ENCODE measurements at places on chromosomes 5 and 9. TPM values are rescaled to one million over a fixed set of nuclear protein-coding genes. Genes with fewer than 3 reads are reported as not detected.

DNA sequence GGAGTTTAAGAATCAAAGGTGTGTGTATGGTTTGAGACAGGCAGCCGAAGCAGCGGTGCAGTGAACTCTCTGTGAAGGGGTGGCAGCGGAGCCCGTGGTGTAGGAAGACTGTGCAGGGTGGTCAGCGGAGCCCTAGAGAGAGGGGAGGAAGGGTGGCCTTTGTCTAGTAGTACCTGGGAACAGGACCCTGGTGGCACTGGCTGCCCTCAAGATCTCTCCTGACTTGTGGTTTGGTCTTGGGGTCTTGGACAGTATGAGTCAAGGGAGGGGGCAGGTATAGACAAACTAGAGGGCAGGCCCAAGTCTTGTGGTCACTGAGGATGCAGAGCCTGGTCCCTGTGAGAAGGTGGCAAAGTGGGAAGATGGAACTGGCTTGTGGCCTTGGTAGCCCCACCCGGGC, 7.1 kb upstream of the NKX2-5 start:
- no peak for DNase-seq

DNA sequence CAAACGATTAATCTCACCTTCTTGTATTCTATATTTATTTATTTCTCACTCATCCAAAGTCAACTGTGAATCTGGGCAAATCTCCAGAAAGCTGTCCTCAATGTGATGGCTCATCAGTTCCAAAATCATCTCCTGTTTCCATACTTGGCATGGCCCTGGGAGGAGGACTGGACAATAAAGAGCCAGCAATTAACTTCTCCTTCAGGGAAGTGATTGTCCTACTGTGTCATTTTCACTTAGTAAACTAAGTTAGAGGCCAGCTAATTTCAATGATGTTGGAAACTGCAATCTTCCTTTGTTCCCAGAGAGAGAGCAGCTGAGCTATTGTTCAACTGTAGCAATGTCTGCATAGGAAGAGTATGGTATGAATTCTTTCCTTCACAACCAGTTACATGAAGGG, 17.5 kb downstream of the CDH12 start:
- no peak for DNase-seq

DNA sequence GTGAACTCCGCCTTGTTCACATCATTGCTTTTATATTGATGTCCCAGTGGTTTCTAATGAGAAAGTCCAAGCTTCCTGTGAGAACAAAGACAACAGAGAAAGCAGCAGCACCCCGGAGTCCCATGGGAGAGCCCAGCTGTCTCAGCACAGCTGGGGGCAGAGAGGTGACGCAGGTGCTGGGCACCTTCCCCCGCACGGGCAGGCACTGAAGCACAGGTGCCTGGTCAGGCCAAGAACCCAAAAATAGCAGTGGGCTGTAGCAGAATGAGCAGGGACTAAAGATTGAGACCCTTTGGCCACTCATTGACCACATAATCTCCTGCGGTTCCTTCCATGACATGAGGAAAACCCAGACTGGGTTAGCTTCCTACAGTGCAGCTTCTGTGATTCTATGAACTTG, 18.8 kb downstream of the SRD5A1 start:
- DNase-seq = no peak

GRCh38 chr5:1318659-1319251, 23.9 kb upstream of the TERT start:
- DNase-seq = no peak

- no peak for DNase-seq
Measured at GRCh38 chr9:113800276-113800675, 75.8 kb upstream of the ZNF618 start.

GRCh38 chr9:89177012-89177943, 1.3 kb downstream of the SHC3 start:
- peak; percentile 65 for DNase-seq

- DNase-seq = no peak
Measured at GRCh38 chr5:135393229-135393628, 5.8 kb downstream of the MACROH2A1 start.

GRCh38 chr5:1975898-1976765, 93.4 kb upstream of the IRX4 start:
- no peak for DNase-seq

DNA sequence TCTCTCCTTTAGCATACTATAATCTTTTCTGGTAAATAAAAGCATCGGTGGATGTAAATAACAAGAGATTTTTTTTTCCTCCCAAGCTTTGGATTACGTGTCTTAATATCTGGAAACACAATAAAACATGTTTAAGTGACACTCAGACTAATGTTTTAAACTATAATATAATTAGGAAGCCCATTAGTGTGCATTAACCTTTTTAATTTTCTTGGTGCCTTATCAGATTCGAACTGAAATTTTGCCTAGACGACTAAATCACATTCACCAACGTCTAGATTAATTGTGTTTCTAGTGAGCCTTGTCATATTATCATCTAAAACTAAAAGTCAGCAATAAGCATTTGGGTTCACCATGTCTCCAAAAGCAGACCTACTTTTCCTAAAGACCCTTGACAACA, 110.2 kb downstream of the CDH6 start:
- DNase-seq = no peak

DNA sequence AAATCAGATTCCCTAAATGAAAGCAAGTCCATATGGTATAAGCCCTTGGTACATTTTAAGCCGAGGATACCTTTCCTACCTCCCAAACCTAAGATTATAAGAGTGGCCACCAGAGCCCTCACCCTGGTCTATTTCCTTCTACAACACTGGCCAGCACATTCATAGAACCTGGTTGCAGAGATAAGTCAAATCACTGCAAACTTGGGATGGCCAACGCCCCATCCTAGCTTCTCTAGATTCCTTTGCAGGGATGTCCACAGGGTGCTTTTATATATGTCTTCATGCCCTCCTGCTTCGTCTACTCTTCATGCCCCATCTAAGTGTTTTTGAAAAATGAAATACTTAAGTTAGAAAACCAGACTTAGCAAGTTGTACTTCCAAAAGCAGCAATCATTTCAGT, 41.8 kb downstream of the SH3RF2 start:
- DNase-seq = no peak

DNA sequence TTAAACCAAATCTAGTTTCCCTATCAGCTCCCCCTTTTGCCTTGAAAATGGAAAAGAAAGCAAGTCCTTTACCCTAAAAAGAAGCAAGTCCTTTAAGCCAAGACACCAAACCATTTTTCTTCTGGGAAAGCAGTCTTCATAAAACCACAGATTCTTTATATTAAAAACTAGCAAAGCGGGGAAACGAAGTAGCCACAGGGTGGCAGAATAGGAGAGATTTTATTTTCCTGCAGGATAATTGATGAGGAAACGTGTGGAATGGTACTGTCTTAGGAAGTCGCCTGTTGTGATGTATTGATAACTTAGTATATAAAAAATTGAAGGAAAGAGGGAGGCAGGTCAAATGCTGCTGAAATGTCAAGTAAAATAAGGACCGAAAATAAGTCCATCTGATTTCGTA, 41.1 kb downstream of the ZNF883 start:
- no peak for DNase-seq

GRCh38 chr9:27791311-27791710, 218.0 kb upstream of the C9orf72 start:
- no peak for DNase-seq

DNA sequence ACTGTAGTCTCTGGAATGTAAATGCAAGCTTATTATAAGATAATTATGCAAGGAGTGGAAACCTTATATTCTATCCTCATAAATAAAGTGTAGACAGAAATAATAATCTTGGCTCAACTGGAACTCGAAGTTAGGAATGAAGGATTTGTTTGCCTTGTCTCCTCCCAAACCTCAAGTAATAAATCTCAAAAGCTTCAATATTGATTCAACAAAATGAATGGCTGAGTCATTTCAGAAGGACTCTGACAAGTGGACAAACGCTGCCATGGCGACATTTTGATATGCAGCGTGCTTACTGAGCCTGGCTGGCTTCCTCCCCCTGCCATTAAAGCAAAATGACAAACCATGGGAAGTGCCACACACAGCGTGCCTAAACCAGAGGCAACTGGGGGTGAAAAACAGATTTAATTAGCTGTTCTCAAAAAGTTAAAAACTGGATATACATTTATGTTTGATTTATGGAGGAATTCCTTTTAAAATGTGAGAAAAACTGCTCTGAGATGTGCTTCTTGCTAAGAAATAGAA, 10.5 kb upstream of the ADGRV1 start:
- no peak for DNase-seq

- DNase-seq = no peak
Measured at GRCh38 chr5:2921651-2922050, 170.2 kb upstream of the IRX2 start.

DNA sequence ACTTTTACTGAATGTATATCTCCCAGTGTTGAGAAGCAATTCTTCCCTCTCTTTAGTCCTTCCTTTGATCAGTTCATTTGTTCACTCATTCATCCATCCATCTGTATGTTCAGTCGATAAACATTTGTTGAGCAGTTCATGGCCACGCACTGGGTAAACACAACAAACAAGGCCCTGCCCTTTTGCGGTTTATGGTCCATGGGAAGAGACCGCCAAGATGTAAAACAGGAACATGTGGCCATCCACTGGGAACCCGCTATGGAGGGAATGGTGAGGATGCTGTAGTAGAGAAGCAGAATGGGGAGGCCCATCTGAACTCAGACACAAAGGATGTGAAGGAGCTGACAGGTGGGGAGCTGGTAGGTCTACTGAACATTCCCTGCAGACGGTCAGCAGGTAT, 102.7 kb upstream of the SPRY4 start:
- DNase-seq = no peak

DNA sequence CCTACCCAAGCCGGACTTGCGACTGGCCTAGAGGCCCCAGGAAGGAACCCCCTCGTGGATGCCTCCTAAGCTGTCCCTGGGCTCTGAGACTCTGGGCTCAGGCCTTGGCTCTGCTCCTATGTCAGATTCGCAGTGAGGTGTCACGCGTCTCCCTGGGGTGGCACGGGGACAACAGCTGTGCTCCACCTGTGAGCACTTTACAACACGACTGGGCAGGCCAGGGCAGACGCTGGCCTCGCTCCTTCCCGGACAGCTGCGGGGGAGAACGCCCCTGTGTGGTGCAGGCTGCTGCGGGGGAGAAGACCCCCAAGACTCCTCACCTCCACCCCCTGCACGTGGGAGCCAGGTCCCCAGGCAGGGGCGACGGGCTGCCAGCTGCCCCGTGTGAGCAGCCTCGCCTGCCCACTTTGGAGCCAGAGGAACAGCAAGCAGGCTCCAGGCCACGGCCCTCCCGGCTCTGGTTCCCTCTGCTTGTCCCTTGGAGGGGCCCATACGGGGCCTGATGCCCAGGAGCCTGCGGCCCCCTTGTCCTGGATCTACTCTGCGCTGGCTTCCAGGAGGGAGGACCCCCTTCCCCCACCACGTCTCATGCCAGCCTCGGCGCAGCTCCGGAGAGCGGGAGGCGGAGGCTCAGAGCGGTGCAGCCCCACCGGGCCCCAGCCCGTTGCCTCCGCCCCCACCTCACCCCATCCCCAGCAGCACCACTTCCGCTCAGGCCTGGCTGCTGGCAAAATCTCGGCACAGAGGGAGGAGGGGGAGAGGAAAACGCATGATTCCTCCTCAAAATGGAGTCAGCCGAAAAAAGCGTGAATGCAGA, 36.0 kb downstream of the SARDH start:
- DNase-seq = no peak

- no peak for DNase-seq
Measured at GRCh38 chr5:124439609-124440008, 306.8 kb downstream of the ZNF608 start.

The ACSL6 gene
- 2.1 TPM for total RNA-seq

The EIF4E1B gene
- not detected for total RNA-seq

The ACOT12 gene
- not detected for total RNA-seq

The GABRA6 gene
- total RNA-seq = not detected

The KCNV2 gene
- not detected for total RNA-seq
